ELR (cell line): ENCODE measurements at places on chromosomes 16 and 17.

DNA sequence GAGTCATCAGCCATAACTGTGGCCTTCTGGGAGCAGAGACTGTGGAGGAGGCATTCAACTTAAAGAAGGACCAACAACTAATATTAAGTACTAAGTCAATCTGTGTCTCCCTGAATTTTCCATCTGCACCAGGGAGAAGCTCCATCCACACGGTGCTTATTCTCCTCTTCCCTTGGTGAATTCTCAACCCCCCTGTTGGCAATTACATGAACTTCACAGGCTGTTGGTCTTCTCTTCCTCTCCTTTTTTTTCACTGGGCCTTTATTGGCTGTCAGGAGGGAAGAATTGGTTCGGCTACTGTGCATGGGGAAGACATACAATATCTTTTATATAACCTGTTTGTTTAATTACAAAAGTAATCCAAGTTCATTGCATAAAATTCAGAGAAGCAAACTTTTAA lies 152.8 kb upstream of the IRX6 start:
- DNase-seq = no peak

DNA sequence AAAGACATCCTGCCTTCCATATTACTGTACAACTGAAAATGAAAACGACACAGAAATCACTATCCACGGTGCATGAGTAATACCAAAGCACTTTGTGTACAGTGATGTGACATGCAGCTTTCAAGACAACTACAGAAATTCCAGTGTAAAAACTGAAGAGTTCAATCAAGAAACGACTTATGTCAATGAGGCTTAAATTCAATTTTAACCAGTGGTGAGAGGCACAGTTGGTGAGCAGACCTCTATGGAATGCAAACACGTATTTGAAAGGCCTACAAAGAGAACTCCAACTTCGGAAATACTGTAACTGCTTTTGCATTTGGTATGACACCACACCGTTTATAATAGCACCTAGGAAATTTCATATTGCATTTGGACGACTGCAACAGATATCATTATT lies 87.6 kb downstream of the USP31 start:
- DNase-seq = peak; percentile 28

DNA sequence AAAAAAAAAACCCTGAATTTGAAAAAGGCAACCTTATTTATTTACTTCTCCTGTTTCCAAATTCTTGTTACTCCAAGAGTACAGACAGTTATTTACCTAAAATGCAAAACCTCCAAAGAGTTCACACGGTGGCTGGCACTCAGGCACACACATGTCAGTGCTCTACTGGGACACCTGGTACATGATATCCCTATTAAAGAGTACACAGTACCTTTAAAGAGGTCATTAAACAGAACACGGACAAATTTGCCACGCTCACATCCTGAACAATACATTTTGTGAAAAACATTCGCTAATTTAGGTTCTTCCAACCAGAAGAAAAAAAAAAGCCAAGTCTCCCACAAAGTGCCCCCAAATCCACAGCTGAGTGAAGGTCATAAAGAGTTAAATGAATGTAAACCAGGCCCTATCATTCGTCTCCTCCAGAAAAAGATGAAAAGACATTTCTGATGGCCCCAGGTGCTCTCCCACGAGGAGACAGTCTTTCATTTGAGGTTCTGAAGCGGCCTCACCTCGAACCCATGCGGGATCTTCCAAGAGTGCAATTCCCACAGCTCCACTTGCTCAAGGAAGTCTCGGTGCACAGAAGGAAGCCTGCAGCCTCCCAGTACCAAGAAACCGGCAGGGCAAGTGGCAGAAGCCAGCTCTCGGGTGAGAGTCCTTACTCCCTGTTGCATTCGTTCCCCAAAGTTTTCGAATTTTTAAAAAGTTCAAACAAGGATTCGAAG lies 993 bp downstream of the ERN1 start:
- peak; percentile 68 for DNase-seq

- DNase-seq = peak; percentile 30
Measured at GRCh38 chr17:33725675-33726271, 432.7 kb upstream of the ASIC2 start.

GRCh38 chr16:89090182-89090630 lies 3.4 kb upstream of the ACSF3 start:
- no peak for DNase-seq

DNA sequence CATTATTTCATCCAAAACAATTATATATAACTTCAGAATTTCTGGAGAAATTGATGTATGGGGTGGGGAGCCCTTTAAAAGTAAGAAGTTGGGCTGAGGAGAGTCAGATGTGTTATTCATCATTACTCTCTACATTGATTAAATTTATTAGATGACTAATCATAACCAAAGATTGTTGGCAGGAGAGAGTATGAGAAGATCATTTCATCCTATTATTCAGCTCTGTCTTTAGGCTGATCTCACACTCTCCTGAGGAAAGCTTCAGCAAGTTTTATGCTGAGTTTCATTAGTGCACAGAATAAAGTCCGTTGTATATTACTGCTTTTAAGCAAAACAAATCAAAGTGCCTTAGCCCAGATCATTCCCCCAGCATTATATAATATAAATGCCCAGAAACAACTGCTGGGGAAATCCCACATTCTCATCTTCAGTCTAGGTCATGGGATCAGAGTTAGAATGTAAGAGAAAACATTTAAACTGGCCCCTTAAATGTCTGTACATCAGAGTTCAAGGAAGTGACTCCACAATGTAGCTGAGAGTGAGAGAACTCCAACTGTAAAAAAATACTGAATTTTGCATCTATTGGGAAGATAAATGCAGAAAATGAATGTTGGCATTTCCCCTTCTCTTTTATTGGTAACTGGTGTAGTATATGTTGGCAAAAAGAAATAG lies 130.1 kb upstream of the HLF start:
- peak; percentile 58 for DNase-seq

- no peak for DNase-seq
Measured at GRCh38 chr16:68179855-68180254, 56.1 kb downstream of the ESRP2 start.

- no peak for DNase-seq
Measured at GRCh38 chr17:19706791-19707727, 9.3 kb downstream of the SLC47A2 start.

DNA sequence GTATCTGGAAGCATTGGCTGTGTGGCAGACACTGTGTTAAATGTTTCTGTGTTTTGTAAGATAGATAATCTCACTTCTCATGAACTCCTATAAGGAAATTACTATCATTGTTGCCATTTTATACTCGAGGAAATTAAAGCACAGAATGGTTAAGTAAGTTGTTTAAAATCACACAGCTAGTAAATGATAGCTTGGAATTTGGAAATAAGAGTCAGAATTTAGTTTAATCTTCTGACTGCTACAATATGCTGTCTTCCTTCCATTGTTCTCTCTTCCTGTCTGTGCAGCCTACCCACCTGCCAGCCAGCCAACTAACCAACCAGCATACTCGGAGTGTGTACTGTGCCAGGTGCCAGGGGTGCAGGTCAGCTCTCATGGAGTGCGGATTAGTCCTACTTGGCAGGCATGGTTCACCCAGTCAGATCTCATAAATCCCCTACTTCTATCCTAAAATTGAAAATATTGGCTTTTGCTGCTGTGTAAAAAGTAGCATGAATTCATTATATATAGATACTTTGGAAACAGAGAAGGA lies 79.9 kb upstream of the LGALS9 start:
- DNase-seq = no peak

DNA sequence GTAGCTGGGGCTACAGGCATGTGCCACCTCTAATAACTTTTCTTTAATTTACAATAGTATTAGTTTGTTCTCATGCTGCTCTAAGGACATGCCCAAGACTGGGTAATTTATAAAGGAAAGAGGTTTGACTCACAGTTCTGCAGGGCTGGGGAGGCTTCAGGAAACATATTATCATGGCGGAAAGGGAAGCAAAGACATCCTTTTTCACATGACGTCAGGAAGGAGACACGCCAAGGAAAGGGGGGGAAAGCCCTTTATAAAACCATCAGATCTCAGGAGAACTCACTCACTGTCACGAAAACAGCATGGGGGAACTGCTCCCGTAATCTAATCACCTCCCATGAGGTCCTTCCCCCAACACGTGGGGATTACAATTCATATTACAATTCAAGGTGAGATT lies 18.3 kb downstream of the IL4R start:
- DNase-seq = no peak

GRCh38 chr16:11100239-11100750 lies 155.7 kb downstream of the SOCS1 start:
- peak; percentile 92 for DNase-seq

DNA sequence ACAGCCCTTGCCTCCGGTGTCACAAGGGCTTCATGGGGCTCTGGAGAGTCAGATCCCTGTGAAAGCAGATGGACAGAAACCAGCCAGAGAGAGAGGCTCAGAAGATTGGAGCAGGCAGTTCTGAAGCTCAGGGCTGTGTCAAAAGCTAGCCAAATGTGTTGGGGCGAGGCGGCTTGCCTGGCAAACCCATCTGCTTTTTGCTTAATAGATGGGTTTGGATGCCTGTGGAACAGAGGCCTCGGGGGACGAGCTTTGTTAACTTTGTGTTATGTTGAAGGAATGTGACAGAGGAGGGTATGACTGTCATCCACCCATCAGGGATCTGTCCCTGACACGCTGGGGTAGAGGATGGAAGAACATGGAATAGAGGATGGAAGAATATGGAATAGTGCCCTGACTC lies 21.0 kb upstream of the SLC12A3 start:
- no peak for DNase-seq

GRCh38 chr17:16952401-16952800 lies 19.5 kb downstream of the TNFRSF13B start:
- no peak for DNase-seq

DNA sequence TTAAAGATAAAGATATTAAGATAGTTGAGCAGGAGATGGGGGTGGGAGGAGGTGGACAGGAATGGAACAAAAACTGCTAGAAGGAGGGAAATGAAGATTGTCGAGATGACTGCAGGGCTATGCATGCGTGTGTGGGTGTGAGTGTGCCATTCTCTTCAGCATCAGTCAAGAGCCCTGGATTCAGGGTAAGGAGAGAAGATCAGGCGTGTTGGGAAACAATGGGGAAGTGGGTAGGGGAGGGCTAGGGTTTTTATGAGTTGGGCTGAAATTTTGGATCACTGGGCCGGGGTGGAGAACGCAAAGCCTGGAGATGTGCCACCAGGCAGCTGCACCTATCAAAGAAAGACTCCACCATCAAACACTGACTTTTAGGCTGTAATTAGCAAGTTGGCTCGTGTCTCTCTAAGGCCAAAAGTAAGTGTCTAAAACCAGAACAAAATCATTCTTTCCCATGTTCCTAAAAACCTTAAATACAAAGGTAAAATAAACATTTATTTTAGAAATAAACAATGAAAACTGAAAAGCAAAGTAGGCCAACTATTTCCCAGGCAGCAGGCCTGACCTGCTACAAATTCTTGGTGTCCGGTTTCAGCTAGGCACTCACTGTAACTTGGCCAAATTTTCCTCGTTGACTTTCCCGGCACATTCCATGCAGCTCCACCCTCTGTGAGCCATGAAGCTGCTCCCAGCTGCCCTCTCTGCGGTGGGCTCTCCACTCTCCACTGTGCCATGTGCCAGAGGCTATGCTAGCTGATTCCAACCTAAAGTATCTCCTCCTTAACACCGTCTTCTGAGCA lies 4.2 kb downstream of the CDRT4 start:
- DNase-seq = peak; percentile 43
